Keratinocyte (primary cell): ENCODE measurements at places on chromosomes 7 and 10. TPM values are rescaled to one million over a fixed set of nuclear protein-coding genes. Genes with fewer than 3 reads are reported as not detected.

GRCh38 chr7:52705768-52706167 is 329.7 kb upstream of the POM121L12 start:
- H3K4me1 ChIP-seq: no peaks in the 10 kb centered on the region
- H3K36me3 ChIP-seq: no peaks in the 10 kb centered on the region
- H3K27ac ChIP-seq: no peak overlapping the region
- no peak overlapping the region for H3K4me3 ChIP-seq
- no peak for DNase-seq

DNA sequence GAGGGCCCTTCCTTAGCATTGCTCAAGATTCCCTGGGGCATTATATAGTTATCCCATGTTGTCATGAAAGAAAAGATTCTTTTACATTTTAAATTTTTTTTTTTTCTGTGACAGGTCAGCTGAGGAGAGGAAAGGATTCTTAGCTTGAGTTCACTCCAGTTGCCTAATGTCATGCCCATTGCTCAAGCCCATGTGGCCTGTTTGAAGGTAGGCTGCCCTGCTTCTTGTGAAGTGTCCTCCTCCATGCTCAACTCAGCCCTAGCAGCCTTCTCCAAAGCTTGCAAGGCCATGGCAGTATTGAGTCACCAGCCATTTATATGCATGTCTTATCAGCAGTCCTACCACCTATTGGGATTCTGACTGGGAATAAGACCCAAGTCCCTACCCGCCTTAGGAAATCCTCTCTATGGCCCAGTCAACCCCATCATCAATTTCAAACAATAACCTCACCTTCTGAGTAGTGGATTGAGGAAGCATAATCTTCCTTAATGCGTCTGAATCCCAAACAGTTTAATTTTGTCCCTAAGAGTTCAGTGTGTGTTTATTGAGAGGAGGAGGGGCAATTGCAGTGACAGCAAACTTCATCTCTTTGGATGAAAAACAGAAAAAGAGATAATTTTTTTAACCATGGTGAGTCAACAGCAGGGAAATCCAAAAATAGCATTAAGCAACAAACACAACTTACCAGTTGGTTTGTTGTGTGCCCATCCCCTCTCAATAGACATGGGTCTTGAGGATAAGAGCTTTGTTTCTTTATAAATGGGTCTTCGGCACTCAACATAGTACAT is 38.6 kb upstream of the WASL start:
- no peaks in the 10 kb centered on the region for H3K27me3 ChIP-seq
- peaks cover 7% of the 10 kb centered on the region for H3K4me1 ChIP-seq
- DNase-seq: no peak
- no peaks in the 10 kb centered on the region for H3K36me3 ChIP-seq
- H3K4me3 ChIP-seq: no peak overlapping the region
- H3K27ac ChIP-seq: no peak overlapping the region

GRCh38 chr10:84768132-84768531 is 439.7 kb downstream of the CCSER2 start:
- no peak overlapping the region for H3K4me3 ChIP-seq
- H3K27me3 ChIP-seq: no peaks in the 10 kb centered on the region
- DNase-seq: no peak
- H3K36me3 ChIP-seq: no peaks in the 10 kb centered on the region
- no peaks in the 10 kb centered on the region for H3K4me1 ChIP-seq

- peaks cover 29% of the 10 kb centered on the region for H3K4me1 ChIP-seq
- H3K36me3 ChIP-seq: peaks cover 38% of the 10 kb centered on the region
- H3K27me3 ChIP-seq: no peaks in the 10 kb centered on the region
- H3K27ac ChIP-seq: peak overlapping the region; percentile 68
- peak overlapping the region; percentile 52 for H3K4me3 ChIP-seq
Observed at GRCh38 chr10:73772281-73773151, 9.3 kb upstream of the CHCHD1 start.

The ACTR3C gene
- 1.3 to 2.3 TPM (median 1.7 TPM) in 3 replicates for polyA plus RNA-seq

The HDAC9 gene
- 24.6 to 31.2 TPM (median 28.8 TPM) in 3 replicates for polyA plus RNA-seq
